ENCODE measurements at places on chromosomes 11 and 22.

DNA sequence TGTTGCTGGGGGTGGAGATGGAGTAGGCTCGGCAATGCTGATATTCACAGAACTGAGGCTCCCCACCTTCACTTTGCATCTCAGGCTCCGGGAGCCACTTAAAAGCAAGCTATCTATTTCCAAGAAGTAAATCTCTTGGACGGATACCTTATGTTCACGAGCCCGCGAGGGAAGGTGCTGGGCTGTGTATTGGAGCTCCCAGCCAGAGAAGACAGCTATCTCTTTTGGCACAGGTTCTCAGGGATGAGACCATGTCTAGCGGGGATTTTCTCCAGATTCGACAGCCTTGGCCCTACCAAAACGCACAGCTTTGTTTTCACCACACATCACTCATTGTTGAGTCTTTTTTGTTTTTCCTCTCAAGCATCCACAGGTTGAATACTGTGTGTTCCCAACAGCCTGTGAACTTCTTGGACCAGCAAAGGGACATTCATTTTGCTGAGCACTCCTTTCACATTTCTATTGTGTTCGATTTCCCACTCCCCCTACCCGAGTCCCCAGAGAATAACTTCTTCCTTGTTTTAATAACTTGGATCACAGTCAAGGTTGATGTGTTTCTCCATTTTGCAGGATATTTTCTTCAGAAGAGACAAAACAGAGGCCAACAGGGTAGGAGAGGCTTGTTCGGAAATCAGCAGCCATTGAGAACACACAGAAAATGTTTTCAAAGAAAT, 23.3 kb downstream of the WT1 start:
- DNase-seq, result no peak

- DNase-seq, result no peak
Observed at GRCh38 chr11:130522284-130522961, 74.0 kb downstream of the ADAMTS15 start.

DNA sequence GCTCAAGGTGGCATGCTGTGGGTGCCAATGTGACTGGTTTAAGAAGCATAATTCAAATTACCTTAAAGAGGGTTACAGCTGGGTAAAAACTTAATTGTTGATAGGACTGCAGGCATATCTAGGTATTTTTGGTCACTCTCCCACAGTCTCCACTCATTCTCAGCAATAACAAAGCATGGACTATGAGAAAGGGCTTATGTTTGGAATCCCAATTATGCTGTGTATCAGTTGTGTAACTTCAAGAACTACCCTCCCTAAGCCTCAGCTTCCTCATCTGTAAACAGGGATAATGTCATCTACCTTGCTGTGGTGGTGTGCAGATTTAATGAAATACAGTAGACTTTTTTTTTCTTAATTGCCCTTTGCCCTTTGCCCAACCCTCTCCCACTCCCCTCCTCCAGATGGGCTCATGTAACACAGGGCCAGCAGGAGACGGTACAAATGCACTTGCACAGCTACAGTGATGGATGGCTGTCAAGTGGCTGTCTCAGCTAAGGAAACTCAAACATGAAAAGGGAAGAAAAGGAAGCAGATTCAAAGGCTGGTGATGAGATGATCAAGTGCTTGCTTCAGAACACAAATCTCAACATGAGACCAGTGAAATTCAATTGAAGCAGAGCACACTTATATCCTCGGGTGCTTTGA, 37.6 kb downstream of the MAP6 start:
- no peak for DNase-seq

DNA sequence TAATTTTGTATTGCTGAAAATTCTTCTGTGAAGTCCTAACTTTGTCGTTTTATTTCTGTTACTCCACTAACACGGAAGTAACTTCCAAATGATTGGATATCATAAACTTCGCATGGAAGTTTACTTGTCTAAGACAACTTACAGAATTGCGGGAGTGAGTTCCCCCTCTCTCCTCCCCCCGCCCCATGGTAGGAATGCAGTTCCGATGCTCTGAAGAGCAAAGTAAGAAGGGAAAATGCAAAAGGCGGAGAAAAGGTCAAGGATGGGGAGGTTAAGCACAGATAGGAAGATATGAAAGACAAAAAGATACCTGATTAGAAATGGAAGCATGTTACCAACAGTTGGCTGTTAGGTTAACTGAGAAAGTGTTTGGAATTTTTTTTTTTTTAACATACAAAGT, 1.3 kb downstream of the EIF3M start:
- no peak for DNase-seq

GRCh38 chr11:46020084-46020599, 97.7 kb downstream of the LARGE2 start:
- DNase-seq, result no peak

GRCh38 chr22:20235389-20235991, 32.6 kb downstream of the RTN4R start:
- no peak for DNase-seq

GRCh38 chr11:11940551-11940950, 67.9 kb downstream of the DKK3 start:
- no peak for DNase-seq

DNA sequence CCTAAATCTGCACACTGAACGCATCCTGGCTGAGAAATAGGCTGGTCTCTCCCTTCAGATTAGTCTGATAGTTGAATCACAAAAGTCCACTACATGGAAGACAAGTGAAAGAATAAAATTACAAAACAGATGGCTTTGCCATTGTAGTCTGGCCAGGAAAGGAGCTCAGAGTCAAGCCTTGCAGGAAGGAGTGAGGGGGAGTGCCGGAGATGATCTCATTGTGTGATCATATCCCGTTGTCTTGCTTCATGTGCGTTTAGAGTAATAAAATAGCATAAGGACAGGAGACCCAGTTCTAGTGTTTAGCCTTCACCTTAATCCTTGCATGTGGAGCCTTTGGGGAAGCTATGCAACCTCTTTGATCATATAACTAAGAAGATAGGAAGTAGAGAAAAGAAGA, 666.7 kb upstream of the RAG2 start:
- no peak for DNase-seq

DNA sequence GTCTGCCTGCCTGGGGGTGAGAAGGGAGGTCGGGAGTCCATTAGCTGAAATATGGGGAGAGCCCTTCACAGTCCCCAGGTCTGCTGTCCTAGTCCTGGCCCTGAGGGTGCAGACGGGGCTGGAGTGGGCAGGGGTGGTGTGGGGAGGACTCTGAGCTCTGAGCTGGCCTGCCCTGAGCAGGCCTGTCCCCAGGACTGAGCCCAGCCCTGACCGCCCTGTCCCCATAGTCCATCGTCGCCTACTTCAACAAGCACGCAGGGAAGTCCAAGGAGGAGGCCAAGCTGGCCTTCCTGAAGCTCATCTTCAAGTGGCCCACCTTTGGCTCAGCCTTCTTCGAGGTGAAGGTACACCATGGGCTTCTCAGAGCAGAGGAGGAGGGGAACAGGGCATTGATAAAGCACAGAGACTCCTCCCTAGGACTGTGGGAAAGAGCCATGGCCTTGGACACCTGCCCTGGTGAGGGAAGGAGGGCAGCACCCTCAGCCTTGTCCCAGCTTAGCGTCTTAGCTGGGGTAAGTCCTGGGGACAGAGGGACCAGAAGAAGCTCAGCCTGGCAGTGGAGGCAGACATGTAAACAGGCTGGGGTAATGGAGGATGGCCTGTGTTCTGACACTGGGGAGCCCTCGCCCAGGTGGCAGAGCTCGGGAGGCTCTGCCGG, 83.7 kb downstream of the MYO7A start:
- DNase-seq, result no peak

DNA sequence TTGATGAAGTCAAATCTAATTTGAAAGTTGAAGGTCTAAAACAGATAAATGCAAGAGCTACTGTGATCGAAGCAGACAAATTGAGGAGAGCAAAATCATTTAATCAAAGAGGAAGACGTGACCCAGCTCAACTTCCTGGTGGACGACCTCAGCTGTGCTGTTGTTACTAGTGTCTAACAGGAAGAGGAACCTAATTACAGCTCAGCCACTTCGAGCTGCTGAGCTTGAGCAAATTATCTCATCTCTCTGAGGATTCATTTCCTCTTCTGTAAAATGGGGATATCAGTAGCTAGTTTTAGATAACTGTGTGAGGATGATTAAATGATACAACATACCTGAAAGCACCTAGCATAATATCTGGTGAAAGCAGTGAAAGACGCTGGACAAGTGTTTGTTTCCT, 48.6 kb upstream of the OLFML1 start:
- no peak for DNase-seq

DNA sequence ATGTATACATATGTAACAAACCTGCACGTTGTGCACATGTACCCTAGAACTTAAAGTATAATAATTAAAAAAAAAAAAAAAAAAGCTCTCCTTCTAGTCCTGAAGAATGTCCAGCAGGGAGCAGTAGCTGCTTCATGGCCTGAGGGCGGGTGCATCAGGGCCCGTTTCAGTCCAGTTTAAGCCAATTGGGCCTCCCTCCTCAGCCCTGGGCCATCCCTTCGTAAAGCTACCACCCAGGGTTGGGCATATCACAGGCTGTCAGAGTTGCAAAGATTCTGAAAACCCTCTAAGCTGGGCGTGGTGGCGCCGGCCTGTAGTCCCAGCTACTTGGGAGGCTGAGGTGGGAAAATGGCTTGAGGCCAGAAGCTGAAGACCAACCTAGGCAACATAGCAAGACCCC, 5.4 kb downstream of the TMPRSS13 start:
- no peak for DNase-seq

DNA sequence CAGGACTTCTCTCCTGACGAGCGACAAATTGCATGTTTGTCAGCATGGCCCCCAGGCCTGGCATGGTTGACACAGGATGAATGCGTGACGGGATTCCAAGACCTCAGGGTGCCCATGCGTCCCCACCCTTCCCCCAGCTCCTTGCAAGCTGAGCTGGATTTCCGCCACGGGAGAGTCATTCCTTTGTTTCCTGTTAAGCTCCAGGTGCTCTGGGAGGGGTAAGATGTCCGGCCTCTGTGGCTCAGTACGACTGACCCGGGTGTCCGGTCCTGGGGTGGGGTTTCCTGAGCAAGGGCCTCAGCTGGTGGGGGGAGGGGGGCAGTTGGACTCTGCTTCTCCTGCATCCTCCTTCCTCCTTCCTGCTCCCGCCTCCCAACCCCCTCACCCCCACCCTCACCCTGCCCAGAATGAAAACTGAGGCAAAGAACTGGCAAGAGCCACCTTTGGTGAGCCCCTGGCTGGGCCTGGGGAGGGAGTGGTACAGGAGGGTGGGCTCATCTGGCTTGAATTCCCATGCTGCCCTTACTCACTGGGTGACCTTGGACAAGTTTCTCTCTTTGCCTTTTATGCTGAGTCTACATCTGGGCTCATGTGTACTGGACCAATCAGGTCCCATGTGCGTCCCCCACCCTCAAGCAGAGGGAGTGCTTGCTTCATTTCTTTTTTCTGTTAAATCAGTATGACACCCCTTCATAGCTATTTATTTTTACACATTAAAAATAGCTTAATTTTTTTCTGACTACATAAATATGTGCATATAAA, 2.5 kb downstream of the CDC42EP2 start:
- no peak for DNase-seq

DNA sequence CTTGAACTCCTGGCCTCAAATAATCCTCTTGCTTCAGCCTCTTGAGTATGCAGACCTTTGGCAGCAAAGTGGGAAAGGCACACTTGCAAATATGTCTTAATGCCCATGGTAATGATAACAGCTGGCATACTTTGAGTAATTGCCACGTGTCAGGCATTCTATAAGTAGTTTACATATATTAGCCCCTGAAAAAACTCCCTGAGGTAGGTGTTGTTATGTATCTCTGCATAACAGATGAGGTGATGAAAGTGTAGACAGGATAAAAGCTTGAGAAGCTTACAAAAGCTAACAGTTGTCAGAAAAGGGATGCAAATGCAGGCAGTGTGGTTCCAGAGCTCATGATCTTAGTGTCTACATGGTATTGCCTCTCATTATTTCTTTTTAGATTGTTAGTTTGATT, 291.1 kb upstream of the C11orf87 start:
- no peak for DNase-seq

- no peak for DNase-seq
Observed at GRCh38 chr11:971731-972365, 46.2 kb downstream of the AP2A2 start.

DNA sequence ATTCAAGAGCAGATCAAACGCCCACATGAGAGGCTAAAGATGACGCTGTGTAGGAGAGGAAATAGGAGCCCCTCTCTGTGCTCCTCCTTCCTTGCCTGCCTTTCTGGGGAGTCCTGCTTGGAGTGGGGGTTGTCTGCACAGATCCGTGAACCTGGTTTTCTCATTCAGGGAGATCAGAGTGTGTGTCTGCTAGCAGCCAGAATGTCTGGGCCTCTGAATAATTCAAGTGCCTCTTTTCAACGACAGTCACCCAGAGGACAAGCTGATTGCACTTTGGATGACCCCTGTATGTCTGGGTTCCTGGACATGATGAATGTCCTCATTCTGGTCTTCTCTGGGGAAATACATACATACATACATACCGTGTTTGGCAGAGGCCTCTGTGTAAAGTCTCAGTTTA, 592.5 kb upstream of the B3GAT1 start:
- DNase-seq, result no peak

DNA sequence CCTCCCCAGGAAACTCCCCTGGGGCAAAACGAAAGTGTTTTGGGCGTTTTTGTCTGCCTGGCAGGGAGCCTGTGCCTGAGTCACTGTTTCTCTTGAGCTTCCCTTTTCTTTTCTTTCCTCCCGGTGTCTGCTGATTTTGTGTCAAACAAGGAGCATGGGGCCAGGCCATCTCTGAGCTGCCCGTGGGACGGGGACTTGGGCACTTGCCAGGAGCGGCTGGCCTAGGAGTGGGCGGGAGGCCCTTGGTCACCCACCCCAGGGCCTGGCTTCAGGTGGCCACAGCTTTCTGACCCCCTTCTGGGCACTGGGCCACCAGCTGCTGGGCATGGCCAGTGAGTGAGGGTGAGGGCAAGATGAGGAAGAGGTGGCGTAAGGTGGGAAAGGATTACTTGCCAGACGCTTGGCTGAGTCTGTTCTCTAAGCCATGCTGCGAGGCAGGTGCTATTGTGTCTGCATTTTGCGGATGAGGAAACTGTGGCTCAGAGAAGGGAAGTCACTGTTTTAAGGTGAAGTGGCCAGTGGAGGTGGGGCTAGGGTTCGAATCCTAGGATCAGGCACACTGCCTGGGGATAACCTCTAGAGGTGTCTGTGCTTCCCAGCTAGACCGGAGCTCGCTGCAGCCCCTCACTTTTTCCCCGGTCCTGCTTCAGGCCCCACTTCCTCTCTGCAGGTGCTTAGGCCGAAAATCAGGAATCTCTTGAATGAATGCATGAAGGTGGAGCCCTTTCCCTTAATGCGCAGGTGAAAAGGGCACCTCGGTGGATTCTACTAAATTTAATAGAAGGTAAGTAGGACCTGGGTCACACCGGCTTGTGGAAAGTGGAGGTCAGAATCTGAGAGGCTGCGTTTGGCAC, 7.8 kb upstream of the NFAM1 start:
- DNase-seq, result no peak

GRCh38 chr11:36672815-36673450, 74.9 kb upstream of the RAG2 start:
- DNase-seq, result no peak

GRCh38 chr11:46978005-46978491, 41.5 kb downstream of the CSTPP1 start:
- DNase-seq, result no peak

DNA sequence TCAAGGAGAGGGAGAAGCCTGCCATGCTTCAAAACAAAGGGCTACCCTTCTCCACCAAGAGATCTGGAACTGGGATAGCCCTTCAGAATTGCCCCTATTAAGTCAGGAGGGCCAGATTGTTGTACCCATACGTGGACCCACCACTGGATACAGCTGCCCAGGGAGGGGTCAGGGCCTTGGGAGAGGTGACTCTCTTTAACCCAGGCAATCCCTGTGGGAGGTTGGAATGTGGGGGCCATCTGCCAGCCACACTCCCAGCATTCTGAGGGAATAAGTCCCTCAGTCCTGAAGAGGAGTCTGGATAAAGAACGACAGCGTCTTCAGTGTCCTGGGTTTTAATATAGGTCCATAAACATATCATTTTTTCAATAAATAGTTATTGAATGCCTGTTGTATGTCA, 588.2 kb upstream of the TENM4 start:
- no peak for DNase-seq

GRCh38 chr11:112608509-112608908, 347.8 kb upstream of the PLET1 start:
- no peak for DNase-seq
